ENCODE measurements at places on chromosomes 3 and 15.

DNA sequence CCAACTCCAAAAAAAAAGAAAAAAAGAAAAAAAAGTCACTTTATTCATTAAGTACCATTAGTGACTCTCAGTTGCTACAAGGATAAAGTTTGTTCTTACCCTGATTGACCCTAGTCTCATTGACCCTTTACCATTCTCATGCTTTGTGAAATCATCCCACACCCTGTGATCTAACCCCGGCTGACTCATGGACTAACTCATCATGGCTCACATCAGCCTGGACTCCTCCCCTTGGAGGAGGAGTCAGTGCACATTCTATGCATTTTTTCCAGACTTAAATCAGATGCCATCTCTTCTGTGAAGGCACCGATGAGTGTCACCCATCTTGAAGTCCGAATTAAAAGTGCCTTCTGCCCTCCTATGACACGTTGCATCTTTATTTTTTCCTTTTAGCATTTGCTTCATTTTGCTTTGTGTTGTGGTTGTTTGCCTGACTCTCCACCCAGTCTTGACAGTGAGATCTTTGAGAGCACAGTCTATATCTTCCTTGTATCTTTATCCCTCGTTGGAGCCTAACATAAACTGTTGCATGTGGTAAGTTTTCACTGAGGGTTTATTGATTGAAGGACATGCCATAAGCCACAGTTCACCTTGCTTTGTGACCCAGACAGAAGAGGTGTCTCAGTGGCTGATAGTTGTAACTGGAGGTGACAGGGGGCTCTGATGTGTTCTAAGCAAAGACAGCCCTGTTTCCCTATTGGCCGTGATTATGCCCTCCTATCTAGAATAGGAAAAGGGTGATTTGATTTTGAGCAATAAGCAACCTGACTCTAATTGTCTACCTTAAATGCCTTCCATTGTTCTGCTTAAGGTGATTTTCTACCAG lies 72.1 kb downstream of the IL1RAP start:
- peak; percentile 54 for DNase-seq

- no peak for DNase-seq
Measured at GRCh38 chr3:43086460-43087165, 19.3 kb downstream of the POMGNT2 start.

DNA sequence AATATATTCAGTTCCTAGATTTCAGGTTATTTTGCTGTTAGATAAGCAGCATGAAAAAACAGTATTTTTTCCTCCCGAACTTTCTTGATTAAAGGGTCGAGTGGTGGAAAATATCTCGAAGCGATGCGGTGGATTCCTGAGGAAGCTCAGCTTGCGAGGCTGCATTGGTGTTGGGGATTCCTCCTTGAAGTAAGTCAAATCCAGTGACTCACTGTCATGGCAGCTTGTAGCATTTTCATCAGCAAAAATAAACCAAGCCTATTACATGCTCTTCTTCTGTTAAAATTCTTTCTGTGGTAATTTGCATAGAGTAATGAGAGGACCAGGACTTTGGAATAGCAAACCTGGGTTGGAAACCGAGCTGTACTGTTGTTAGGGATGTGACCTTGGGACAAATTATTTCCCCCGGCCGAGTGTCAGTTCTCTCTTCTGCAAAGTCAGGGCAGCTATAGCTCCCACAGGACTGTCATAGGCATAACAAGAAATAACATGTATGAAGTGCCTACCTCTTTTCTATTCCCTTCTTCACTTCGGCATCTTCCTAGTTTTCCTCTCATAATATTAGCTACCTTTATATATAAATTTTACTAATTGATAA lies 75.6 kb downstream of the UBP1 start:
- no peak for DNase-seq

DNA sequence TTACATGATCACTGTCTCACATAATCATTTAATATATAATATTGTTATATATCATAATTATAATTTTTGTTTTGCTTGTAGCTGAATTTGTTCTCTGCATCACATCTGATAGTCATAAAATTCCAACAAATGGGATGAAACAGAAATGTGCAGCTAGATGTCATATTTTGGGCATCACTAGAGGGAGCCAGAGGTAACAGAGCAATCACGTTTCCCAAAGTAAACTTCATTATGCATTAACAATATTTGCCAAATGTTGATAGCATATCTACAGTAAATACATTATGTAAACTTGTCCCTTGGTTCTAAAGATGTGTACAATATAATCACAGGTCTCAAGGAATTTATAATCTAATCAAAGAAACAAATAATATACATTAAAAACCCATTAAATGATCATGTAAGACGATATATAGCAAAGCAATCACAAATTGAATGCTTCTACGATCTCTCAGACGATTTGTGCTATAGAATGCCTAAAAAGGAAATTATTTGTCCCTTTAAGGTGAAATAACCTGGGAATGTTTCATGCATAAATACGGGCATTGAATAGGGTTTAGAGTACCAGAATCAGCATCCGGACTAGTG lies 234.2 kb upstream of the MCTP2 start:
- DNase-seq: no peak

- no peak for DNase-seq
Measured at GRCh38 chr15:98626153-98626552, 22.2 kb upstream of the IGF1R start.

- DNase-seq: no peak
Measured at GRCh38 chr3:9673082-9673481, 23.8 kb downstream of the MTMR14 start.

All from stimulated activated CD4-positive, alpha-beta T cell treated with anti-CD3 and anti-CD28 coated beads, TNF-alpha, amount 100 ng/mL, for 48 hours (primary cell).